ENCODE measurements at places on chromosomes 7 and 10.

- DNase-seq: peak; percentile 53
These were observed 241.5 kb downstream of the PHTF2 start for GRCh38 chr7:78039790-78040776.

GRCh38 chr10:52756966-52757365 is 15.6 kb downstream of the MBL2 start:
- peak; percentile 43 for DNase-seq

DNA sequence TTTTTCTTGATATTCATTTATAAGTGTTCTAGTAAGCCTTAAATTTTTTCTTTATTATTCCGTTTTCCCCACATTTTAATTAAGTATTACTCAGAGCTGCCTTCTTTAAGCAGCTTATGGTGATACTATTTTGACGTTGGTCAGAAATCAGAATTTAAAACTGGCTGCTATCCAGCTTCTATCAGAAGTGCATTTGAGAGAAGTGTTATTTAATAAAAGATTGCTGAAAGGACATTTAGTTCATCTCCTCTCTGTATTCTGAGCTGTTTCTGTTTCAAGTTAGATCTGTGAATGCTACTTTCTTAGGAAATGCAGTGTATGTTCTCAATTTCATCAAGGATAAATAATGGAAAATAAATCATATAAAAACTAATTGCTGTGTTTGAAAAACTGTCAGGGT is 17.4 kb downstream of the KLHL7 start:
- DNase-seq: no peak

DNA sequence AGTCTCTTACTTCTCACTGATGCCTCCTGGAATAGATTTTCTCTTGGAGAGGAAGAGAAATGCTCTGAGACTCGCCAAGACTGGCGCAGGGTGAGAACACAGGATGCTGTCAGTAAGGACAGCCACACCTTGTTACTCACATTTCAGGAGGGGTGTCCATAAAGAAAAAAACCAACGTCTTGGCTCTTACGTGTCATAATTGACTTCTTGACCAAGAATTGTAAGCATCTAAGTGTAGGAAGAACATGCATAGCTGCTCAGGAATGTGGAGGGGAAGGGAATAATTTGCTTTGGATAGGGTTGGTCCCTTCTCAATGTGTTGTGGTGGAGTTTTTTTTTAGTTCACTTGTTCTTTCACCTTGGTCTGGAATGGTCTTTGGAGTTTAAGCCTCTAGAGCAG is 43.8 kb upstream of the ZNF438 start:
- no peak for DNase-seq

DNA sequence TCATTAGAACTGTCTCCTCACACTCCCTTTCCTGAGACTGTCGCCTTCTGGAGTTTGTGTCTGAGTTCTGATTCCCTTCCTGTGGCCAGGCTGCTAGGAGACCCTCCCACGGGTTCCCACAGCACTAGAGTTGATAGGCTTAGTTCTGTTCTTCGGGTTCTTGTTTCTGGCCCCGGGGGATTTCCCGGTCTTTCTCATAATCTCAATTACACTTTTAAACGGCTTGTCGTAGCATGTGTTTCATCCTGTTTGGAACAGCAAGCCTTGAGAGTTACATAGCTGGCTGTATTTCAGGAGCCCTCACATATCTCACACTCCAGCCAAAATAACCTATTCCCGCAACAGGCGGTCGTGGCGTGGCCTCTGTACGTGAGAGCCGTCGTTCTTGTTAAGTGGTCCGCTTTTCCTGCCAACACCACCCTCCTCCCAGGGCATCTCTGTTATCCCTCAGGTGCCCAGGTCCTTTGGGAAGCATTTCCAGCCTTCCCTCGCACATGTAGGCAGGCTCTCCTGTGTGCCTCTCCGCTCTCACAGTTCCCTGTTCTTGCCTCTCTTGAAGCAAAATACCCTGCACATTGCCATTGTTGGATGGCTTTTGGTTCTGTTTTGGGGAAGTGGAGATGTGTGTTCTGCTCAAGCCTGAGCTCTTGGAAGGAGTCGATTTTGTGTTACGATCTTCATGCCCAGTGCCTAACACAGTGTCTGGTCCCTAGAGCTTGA is 46.0 kb downstream of the CDC123 start:
- DNase-seq: peak; percentile 92

DNA sequence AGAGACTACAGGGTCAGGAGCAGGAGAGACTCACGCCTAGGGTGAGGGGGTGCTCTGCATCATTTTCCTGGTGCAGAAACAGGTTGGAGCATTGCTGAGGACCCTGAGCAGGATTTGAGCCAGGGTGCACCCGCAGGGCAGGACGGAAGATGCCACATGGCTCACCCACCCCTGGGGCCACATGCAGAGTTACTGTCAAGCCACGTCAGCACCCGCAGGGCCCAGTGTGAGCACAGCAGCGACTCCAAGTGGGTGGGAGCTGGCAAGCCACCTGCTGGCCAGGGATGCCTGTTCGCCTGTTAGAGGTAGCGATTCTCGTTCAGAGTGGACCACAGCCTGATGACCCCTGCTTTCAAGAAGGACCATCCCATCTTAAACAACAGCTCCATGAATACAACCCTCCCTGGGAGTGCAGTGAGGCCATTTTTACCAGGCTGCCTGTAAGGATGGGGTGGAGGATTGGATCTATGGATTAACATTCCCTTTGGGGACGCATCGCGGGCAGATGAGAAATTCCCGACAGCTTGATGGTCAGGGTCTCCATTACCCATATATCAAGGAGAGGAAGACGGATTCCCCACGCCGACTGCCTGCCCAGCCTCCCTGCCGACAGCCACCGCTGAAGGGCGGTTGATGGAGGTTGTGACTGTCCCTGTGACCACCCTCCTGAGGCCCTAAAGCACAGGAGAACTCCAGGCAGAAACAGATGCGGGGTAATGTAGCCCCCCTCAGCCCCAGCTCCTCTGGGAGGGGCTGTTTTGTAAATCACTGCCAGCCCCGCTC is 101.1 kb upstream of the RET start:
- DNase-seq: no peak

GRCh38 chr7:78175330-78176100 is 376.9 kb downstream of the PHTF2 start:
- no peak for DNase-seq

GRCh38 chr7:12403287-12404181 is at the start of gene VWDE:
TSS of gene VWDE (minus strand) at chr7:12403865. CDS start at chr7:12403716, 149 bp downstream.
- peak; percentile 6 for DNase-seq

DNA sequence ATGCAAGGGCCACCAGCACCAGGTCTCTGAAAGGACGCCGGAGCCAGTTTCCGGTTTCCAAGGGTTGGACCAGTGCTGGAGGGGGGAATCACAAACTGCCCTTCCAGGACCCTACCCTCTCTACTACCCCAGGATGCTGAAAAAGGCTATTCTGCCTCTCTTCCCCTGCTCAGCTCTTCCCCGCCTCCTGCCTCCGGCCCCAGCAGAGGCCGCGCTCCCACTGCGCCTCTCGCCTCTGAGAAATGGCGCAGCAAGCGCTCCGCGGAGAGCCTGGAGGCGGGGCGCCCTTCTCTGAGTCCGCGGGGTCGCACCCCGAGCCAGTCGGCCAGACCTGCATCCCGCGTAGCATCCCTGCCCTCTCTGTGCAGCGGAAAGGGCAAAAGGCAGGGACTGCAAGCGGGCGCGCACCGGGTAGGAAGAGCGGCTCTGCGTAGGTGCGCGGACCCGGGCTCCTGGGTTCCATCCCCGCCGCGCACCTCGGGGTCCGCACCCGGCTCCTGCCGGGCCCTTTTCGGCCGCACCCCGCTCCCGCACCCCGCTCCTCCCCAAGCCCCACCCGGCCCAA is 476 bp upstream of the RET start:
- DNase-seq: no peak

DNA sequence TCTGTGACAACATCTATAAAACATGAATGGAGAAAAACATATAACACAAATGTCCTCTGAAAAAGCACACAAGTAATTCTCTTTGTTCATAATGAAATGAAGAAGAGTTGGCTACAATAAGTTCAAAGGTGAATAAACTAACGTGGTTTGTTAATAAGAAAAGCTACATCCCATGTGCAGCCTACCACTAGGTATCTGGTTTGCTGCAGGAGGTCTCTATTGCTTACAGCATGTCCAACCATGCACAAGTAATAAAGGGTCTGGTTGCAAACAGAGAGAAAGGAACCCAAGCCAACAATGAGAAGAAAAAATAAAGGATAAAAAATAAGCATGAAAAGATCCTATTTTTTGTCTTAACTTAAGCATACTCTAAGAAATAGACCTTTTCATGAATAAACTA is 139.2 kb downstream of the CHCHD3 start:
- no peak for DNase-seq

- DNase-seq: no peak
These were observed 2.9 kb upstream of the BTRC start for GRCh38 chr10:101351017-101351416.
